ENCODE measurements at places on chromosomes 16 and 17.
A peak's percentile ranks its signal among the peaks of the same experiment; 100 is the strongest.

- no peak for DNase-seq
Measured at GRCh38 chr17:18124345-18125126, 16.0 kb downstream of the MYO15A start.

DNA sequence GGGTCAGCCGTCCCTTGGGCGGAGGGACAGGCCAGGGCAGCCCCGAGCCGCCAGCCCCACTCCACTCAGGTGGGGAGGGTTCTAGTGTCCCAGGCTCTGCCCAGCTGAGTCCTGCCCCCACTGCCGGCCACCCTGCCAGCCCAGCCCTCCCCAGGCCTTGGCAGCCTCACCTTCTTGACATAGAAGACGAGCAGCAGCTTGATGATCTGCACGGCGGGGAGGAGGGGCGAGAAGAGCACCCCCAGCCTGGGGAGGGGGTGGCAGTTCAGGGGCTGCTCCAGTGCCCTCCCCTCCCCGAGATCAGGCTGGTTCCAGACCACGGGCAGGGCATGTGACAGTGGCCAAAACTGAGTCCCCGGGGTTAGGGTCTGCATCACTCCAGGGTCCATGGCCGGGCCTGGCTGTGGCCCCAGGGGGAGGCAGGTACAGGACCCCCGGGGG is 9.7 kb downstream of the TMC6 start:
- DNase-seq = no peak

- no peak for DNase-seq
Measured at GRCh38 chr17:81412490-81413093, 17.3 kb downstream of the BAHCC1 start.

- no peak for DNase-seq
Measured at GRCh38 chr16:76577003-76577402, 299.8 kb downstream of the CNTNAP4 start.

DNA sequence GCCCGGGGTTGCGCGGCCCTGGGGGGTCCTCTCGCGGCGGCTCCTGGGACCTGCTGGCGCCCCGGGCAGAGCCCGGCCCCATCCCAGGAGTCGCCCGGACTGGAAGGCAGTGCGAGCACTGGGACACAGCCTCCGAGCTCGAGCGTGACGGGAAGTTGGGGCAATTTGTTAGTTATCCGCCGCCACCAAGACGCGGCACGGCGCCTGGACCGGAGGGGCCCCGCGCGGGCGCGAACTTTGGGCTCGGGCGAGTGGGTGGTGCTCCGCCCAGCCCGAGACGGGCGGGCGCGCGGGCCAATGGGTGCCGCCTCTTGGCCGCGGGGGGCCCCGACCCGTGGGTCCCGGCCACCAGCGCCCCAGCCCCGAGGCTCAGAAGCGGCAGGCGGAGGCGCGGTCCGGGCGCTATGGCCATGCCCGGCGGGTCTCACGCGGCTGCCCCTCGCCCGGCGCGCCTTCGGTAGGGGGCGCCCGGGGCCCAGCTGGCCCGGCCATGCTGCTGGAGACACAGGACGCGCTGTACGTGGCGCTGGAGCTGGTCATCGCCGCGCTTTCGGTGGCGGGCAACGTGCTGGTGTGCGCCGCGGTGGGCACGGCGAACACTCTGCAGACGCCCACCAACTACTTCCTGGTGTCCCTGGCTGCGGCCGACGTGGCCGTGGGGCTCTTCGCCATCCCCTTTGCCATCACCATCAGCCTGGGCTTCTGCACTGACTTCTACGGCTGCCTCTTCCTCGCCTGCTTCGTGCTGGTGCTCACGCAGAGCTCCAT is at the start of gene ADORA2B:
Gene ADORA2B (plus strand): TSS at position 372 of the 768 bp plus-strand sequence. CDS start 119 bp downstream, at position 491.
- peak; percentile 80 for DNase-seq

DNA sequence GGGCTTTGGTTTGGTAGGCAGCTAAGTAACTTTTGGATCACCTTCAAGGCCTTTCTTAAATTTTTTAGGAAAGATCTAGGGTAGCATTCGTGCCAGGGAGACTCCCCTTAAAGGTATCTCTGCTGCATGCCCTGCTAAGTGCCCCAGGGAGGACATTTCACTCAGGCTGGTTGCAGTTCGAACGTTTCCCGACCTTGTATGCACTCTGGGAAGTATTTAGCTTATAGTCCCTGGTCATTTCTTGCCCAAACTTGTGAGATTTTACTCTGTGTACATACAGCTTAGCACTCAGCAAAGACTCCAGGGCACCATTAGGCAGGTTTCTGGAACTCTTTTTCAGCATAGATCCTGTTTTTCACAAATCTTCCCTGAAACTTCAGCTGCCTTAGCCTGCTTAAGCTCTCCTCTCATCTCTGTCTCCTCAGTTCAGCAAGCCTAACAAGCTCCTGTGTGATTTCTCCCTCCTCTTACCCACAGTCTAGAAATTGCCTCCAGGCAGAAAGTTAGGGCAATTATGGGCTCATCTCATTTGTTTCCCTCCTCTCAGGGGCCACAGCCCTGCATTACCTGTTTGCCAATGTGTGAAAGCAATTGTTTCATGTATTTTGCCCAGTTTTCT is 84.6 kb downstream of the MRTFB start:
- no peak for DNase-seq

GRCh38 chr16:58264961-58265479 is 29.8 kb downstream of the PRSS54 start:
- no peak for DNase-seq

Measured in type B pancreatic cell (in vitro differentiated cells).